Lung (tissue), 17 donors: ENCODE measurements at places on chromosomes 5 and 9. TPM values are rescaled to one million over a fixed set of nuclear protein-coding genes. Genes with fewer than 3 reads are reported as not detected.

Gene SMIM33
- not detected for total RNA-seq

DNA sequence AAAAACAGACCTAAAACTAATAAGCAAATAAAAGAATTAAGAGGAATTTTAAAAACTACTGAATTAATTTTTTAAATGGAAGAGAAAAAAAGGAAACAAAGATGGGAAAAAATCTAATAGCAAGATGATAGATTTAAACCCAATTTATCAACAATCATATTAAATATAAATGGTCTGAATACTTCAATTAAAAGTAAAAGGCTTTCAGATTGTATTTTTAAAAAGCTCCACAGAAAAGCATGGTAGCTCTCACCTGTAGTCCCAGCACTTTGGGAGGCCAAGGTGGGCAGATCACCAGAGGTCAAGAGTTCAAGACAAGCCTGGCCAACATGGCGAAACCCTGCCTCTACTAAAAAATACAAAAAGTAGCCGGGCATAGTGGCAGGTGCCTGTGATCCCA, 11.3 kb upstream of the TSLP start:
- H3K4me3 ChIP-seq = no peak overlapping the region
- no peaks in the 10 kb centered on the region for H3K27me3 ChIP-seq
- H3K36me3 ChIP-seq = no peaks in the 10 kb centered on the region
- H3K27ac ChIP-seq = no peak overlapping the region

- H3K27me3 ChIP-seq = no peaks in the 10 kb centered on the region
- H3K4me3 ChIP-seq = no peak overlapping the region
- H3K4me1 ChIP-seq = no peaks in the 10 kb centered on the region
- no peak overlapping the region for H3K27ac ChIP-seq
- no peak for DNase-seq
Measured at GRCh38 chr5:58543723-58544122, 39.2 kb upstream of the RAB3C start.

GRCh38 chr9:109488791-109489492, 9.2 kb downstream of the PTPN3 start:
- H3K36me3 ChIP-seq = no peaks in the 10 kb centered on the region
- H3K4me3 ChIP-seq = no peak overlapping the region
- DNase-seq = no peak
- no peak overlapping the region for H3K27ac ChIP-seq
- peaks cover 4% of the 10 kb centered on the region for H3K4me1 ChIP-seq
- H3K27me3 ChIP-seq = no peaks in the 10 kb centered on the region

- DNase-seq = peak; percentile 53
- H3K27ac ChIP-seq = peak overlapping the region; percentile 2
- no peak overlapping the region for H3K4me3 ChIP-seq
- H3K4me1 ChIP-seq = peaks cover 18% of the 10 kb centered on the region
- H3K36me3 ChIP-seq = no peaks in the 10 kb centered on the region
- no peaks in the 10 kb centered on the region for H3K27me3 ChIP-seq
Measured at GRCh38 chr9:115202960-115203751, 85.2 kb upstream of the TNC start.

- no peak overlapping the region for H3K4me3 ChIP-seq
- H3K27me3 ChIP-seq = no peaks in the 10 kb centered on the region
- no peaks in the 10 kb centered on the region for H3K4me1 ChIP-seq
- no peak for DNase-seq
- H3K27ac ChIP-seq = no peak overlapping the region
Measured at GRCh38 chr5:97525780-97526179, 342.7 kb upstream of the RIOK2 start.

DNA sequence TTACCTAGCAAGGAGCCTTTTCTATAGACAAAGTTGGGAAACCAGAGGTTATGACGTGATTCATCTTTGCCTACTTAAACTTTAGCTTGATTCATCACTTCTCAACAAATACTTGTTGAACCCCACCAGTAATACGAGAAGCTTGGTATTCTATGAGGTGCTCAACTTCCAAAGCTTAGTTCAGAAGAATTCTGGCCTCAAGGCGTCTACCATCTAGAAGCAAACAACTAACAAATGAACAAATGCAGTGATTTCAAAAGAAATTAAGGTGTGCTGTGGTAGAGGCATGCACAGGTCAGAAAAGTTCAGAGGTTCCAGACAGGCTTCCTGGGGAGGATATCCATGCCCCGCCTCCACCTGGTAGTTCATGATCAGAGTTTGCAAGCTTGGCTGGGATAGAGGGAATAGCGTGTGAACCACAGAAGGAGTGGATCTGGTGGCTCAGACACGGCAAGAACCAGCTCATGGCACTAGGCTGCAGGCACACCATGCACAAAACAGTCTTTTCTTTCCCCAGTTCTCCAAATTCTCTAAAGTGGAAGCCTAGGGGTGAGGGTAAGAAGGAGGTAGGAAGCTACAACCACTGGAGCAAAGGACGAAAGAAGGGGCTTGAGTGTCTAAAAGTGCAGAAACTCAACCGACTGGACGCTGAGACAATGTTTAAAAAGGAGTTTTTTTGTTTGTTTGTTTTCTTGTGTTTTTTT, 473.0 kb downstream of the RAB3C start:
- H3K4me3 ChIP-seq = no peak overlapping the region
- no peak overlapping the region for H3K27ac ChIP-seq

- no peak for DNase-seq
- no peaks in the 10 kb centered on the region for H3K27me3 ChIP-seq
- H3K4me1 ChIP-seq = no peaks in the 10 kb centered on the region
- H3K36me3 ChIP-seq = no peaks in the 10 kb centered on the region
Measured at GRCh38 chr5:180484813-180485212, 9.4 kb upstream of the CNOT6 start.

DNA sequence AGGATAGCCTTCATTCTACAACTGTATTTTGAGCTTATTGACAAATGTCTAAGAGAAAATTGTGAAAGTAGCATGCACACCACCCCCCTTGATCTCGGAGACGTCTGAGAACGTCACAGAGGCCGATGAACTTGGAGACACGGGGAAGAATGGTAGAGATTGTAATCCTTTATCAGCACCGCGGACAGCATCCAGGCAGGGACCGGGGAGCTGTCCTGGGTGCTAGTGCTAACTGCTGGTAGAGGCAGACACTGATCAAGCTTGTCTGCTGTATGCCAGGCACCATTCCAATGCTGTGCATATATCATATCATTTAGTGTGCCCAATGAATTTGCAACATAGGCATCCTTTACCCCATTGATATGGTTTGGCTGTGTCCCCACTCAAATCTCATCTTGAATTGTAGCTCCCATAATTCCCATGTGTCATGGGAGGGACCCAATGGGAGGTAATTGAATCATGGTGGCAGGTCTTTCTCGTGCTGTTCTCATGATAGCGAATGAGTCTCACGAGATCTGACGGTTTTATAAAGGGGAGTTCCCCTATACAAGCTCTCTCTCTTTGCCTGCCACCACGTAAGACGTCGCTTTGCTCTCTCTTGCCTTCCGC, 98.8 kb downstream of the LHX2 start:
- peak; percentile 85 for DNase-seq
- no peaks in the 10 kb centered on the region for H3K36me3 ChIP-seq
- H3K27ac ChIP-seq = no peak overlapping the region
- H3K4me3 ChIP-seq = no peak overlapping the region

Gene EQTN
- not detected for total RNA-seq

DNA sequence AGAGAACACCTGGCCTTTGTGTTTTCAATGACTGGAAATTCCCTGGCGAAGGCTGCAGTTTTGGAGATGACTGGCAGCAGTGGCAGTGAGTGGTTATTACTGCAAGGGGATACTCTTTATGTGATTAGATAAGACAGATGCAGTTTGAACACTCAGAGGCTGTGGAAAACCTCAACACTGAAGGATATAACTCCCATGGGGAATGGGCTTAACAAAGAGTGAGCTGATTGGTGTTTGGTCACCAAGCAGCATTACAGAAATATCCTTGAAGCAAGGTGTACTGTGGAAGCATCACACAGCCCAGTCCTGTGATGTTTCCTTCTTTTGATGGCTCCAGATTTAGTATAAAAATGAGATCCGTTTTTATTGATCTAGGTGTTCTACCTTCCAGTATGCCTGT, 490.7 kb upstream of the PTPRD start:
- H3K27me3 ChIP-seq = no peaks in the 10 kb centered on the region
- no peak overlapping the region for H3K27ac ChIP-seq
- no peak overlapping the region for H3K4me3 ChIP-seq
- no peaks in the 10 kb centered on the region for H3K4me1 ChIP-seq
- DNase-seq = no peak

- no peak for DNase-seq
- H3K4me1 ChIP-seq = no peaks in the 10 kb centered on the region
- no peaks in the 10 kb centered on the region for H3K27me3 ChIP-seq
- H3K27ac ChIP-seq = no peak overlapping the region
Measured at GRCh38 chr5:165881259-165881658, 2375.8 kb downstream of the MAT2B start.

- H3K4me3 ChIP-seq = no peak overlapping the region
- DNase-seq = no peak
- no peak overlapping the region for H3K27ac ChIP-seq
- H3K27me3 ChIP-seq = no peaks in the 10 kb centered on the region
Measured at GRCh38 chr5:118144540-118144939, 843.8 kb downstream of the DTWD2 start.

Gene PCDHGA11
- 3.8 TPM for total RNA-seq

DNA sequence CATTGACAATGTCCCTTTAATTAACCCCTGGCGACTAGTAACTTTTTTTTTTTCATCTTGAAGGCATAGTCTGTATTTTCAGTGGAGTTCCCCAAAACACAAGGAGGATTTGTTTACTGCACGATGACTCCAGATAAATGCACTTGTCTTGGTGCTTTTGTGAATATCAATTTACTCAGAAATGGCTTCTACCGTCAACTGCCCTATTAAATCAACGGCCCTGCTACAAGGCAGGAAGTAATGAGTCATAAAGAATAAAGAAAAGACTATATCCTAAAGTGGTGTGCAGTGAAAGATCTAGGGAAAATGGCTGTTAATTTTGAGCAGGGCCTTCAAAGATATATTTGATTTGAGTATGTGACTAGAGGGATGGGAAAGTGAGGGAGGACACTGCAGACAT, 388.3 kb upstream of the CHD1 start:
- H3K4me3 ChIP-seq = no peak overlapping the region
- H3K4me1 ChIP-seq = peaks cover 24% of the 10 kb centered on the region
- no peaks in the 10 kb centered on the region for H3K36me3 ChIP-seq
- no peak for DNase-seq

Gene DMRTA1
- total RNA-seq = 4.2 TPM

- H3K27ac ChIP-seq = no peak overlapping the region
- no peaks in the 10 kb centered on the region for H3K36me3 ChIP-seq
- no peaks in the 10 kb centered on the region for H3K4me1 ChIP-seq
- H3K4me3 ChIP-seq = no peak overlapping the region
Measured at GRCh38 chr5:144457160-144457559, 286.5 kb downstream of the KCTD16 start.

- H3K4me3 ChIP-seq = no peak overlapping the region
- peaks cover 9% of the 10 kb centered on the region for H3K4me1 ChIP-seq
- no peak overlapping the region for H3K27ac ChIP-seq
- no peak for DNase-seq
Measured at GRCh38 chr5:135690466-135690865, 111.7 kb upstream of the CXCL14 start.

Gene PCDHB15
- total RNA-seq = 3.2 TPM

GRCh38 chr9:73206851-73207250, 55.2 kb downstream of the ANXA1 start:
- no peak overlapping the region for H3K4me3 ChIP-seq
- H3K36me3 ChIP-seq = no peaks in the 10 kb centered on the region
- DNase-seq = no peak
- H3K27me3 ChIP-seq = no peaks in the 10 kb centered on the region

- H3K27me3 ChIP-seq = no peaks in the 10 kb centered on the region
- H3K27ac ChIP-seq = no peak overlapping the region
- no peaks in the 10 kb centered on the region for H3K4me1 ChIP-seq
- H3K36me3 ChIP-seq = peaks cover 35% of the 10 kb centered on the region
- DNase-seq = no peak
- no peak overlapping the region for H3K4me3 ChIP-seq
Measured at GRCh38 chr5:172223901-172224873, 30.2 kb downstream of the EFCAB9 start.

Gene GABRG2
- total RNA-seq = 0.46 TPM

- H3K27me3 ChIP-seq = no peaks in the 10 kb centered on the region
- H3K4me3 ChIP-seq = no peak overlapping the region
Measured at GRCh38 chr5:68968429-68968828, 125.4 kb upstream of the SLC30A5 start.

DNA sequence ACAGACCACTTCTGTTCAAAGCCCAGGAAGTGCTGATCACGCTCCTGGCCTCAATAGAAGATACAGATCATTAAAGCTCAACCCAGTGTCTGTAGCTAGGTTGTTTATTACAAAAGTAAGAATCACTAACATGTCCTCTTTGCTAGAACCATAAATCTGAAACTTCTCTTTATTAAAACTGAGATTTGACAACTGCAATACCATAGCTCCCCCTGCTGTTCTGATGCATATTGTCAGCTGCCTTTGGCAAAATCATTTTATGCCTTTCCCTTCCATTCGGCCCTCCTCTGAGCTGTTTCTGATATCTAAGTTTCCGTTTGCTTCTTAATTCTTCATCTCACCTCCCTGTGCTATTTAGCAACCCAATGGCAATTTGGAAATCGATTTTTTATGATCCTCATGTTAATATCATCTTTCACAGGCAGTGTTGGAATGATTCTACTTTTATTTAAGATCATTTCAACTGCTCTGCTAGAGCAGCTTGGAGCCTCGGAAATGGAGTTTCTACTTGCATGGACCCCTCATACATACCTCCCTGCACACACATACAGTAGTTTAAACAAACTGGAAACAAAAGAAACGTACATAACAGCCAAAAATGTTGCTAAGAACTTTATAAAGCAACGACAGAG, 998.8 kb downstream of the MAT2B start:
- DNase-seq = peak; percentile 53
- no peaks in the 10 kb centered on the region for H3K27me3 ChIP-seq
- no peaks in the 10 kb centered on the region for H3K36me3 ChIP-seq
- no peak overlapping the region for H3K27ac ChIP-seq
- no peaks in the 10 kb centered on the region for H3K4me1 ChIP-seq

DNA sequence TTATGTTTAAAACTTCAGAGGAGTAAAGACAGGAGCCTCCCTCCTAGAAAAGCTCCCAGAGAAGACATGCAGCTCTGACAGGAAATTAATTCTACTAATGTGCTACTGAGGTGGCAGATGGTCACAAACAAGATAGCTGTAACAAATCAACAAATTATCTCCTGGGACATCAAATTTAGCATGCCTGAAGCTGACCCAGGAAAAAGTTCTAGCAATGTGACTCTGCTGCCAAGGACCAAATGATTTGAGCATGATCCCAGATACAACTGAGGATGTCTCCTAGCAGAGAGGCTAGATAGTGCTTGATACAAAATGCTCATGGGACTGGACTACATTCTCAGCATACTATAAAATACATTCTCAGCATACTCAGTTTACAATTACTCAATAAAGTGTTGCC, 413.5 kb upstream of the SMC2 start:
- H3K36me3 ChIP-seq = no peaks in the 10 kb centered on the region
- no peaks in the 10 kb centered on the region for H3K4me1 ChIP-seq
- DNase-seq = no peak
- H3K27me3 ChIP-seq = no peaks in the 10 kb centered on the region
- H3K4me3 ChIP-seq = no peak overlapping the region

Gene SLC6A18
- not detected for total RNA-seq

Gene OR13C2
- not detected for total RNA-seq

Gene PDE6A
- total RNA-seq = 0.06 TPM

GRCh38 chr5:12777342-12777741, 873.1 kb upstream of the CTNND2 start:
- H3K27me3 ChIP-seq = no peaks in the 10 kb centered on the region
- no peaks in the 10 kb centered on the region for H3K4me1 ChIP-seq
- DNase-seq = no peak
- no peak overlapping the region for H3K4me3 ChIP-seq
- no peak overlapping the region for H3K27ac ChIP-seq
- no peaks in the 10 kb centered on the region for H3K36me3 ChIP-seq

- no peak overlapping the region for H3K4me3 ChIP-seq
- H3K4me1 ChIP-seq = no peaks in the 10 kb centered on the region
- no peaks in the 10 kb centered on the region for H3K36me3 ChIP-seq
Measured at GRCh38 chr5:144864118-144864517, 693.4 kb downstream of the KCTD16 start.
